ENCODE measurements at places on chromosomes 5 and 9.

DNA sequence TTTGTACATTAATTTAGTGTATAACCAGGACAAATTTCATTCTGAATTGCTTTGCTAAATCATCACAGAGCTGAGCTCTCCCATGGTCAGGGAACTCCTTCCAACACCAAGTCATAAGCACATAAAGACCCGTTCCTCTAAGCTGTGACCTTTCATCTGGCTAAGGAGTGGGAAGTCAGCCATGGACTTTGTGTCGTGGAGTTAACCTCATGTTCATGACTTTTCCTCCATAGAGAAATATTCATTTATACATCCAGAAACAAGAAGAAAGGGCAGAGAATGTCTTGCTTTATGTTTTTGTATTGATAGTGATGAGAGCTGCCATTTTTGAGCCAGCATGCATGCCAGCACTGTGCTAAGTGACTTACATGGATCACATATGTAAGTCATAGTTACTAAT, 97.5 kb downstream of the INIP start:
- DNase-seq = no peak

- no peak for DNase-seq
Measured at GRCh38 chr5:143397302-143398052, 6.0 kb downstream of the NR3C1 start.

GRCh38 chr5:173327948-173328843, at the start of gene STC2:
TSS of gene STC2 (minus strand) at chr5:173328414. CDS start at chr5:173328193, 221 bp downstream.
- DNase-seq = peak; percentile 95

- DNase-seq = no peak
Measured at GRCh38 chr9:72130321-72130720, 18.9 kb upstream of the GDA start.

DNA sequence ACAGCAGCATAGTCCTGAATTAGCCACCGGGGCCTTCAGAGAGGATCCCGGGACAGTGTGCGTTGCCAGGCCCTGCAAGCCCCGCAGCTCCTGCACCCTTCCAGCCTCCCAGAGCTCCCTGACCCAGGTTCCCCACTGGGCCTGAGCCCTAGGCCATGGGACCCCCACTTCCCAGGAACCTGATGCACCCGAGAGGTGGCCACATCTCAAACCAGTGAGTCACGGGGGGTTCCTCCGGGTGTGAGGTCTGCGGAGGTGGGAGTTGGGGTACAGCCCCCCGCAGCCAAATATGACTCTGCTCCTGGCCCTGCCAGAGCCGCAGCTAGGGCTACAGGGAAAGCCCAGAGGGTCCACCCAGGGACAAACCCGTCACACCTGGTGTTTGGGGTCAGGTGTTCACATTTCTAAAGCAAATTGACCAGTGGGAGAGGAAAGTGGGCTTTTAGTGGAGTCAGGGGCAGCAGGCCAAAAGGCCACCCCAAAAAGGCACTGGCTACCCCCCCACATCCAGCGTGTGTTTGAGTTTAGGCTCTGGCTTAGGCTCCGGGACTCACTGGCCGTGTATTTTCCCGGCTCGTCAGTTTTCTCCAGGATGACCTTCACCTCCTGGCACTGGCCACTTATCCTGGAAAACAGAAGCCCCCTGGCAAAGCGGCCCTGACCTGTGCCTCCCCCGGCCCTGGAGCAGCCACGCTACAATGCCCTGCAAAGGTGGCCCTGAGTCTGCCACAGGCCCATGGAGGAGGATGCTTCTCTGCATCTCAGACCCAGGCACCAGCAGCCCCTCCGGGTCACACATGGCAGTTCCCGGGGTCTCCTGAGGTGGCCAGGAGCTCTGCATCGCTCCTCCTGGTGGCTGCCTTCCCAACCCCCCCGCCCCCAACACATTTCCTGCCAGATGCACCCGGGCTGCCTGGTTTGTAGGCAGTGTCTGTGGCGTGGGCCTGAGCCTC, 17.4 kb upstream of the OBP2B start:
- DNase-seq = no peak

DNA sequence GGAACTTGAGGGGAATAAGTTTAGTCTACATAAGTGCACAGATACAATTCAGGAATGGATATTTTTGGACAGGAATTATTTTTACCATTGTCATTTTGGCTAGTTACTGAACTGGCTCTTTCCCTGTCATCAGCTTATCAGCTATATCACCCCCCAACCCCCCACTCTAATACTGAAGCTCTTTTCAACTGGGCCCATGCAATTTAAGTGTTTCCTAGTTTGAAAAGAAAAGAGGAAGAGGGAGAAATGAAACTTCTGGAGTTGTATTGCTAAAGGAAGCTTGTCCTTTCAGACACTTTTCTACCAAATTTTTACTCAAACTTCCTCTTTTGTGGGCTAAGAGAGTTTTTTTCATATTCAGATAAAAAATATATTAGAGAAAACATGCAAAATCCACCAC, 18.5 kb upstream of the TIMD4 start:
- no peak for DNase-seq

DNA sequence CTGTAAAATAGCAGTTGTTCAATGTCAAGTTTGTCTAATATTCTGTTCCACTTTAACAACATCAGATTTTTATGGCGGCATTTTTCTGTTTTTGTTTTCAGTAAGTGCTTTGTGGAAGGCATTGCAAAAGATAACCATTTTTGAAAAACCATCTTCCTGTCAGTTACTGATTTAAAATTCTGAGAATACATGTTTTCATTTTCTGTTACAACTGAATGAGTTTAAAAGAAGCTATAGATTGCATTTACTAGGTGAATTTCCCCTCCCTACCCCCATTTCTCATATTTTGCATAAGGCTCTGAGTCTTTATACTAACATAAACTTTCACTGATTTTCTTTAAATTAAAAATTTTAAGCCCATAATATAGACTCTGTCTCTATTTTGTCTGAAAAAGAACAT, 4.6 kb upstream of the ERAP2 start:
- no peak for DNase-seq

GRCh38 chr9:18922161-18922885, 110.7 kb downstream of the SAXO1 start:
- DNase-seq = no peak

- DNase-seq = no peak
Measured at GRCh38 chr5:142432369-142432863, 107.6 kb upstream of the SPRY4 start.

Measured in ELR (cell line).